ENCODE measurements at places on chromosomes 2 and 18.

GRCh38 chr2:192687015-192687414, 492.3 kb upstream of the TMEFF2 start:
- DNase-seq, result no peak

DNA sequence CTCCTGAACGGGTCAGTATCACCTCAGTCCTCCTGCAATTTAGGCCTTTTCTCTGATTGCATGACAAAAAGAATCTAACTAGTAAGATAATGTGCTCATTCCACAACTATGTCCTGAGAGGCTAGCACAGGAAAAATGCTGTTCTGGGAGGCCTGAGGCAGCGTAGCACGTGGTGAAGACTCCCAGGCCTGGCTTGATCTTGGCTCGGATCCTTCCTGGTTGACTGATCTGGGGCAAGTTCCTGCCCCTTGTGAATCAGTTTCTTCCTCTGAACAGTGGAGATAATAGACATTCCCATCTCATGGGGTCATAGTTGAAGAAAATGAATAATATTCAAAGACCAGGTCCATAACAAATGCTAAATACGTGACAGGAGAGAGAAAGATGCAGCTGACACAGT, 12.3 kb downstream of the FBLN7 start:
- no peak for DNase-seq

DNA sequence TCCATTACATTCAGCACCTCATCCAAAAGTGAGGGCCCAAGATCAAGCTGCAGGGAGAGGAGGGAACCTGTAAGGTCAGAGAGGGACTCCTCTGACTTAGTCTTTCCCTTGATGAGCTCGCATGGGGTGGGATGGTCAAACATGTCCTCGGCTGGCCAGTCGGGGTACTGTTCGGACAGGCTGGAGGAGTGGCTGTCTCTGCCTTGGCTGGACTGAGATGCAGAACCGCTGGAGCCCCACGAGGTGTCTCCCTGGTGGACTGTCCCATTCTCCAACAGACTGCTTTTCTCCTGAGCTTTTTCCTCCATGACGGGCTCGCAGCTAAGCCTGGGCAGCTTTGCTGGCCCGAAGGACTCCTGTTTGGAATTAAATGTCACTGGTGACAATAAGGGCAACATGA, 25.6 kb downstream of the CDC42EP3 start:
- DNase-seq, result no peak

DNA sequence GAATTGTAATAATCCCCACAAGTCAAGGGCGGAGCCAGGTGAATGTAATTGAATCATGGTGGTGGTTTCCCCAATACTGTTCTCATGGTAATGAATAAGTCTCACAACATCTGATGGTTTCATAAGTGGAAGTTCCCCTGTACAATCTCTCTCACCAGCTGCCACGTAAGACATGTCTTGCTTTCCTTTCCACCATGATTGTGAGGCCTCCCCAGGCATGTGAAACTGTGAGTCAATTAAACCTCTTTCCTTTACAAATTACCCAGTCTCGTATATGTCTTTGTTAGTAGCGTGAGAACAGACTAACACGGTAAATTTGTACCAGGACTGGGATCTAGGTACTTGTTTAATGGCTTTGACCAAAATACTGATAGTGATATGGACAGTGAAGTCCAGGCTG, 744.3 kb upstream of the REG3G start:
- no peak for DNase-seq

GRCh38 chr2:121092095-121092494, 192.9 kb downstream of the TFCP2L1 start:
- DNase-seq, result no peak

GRCh38 chr2:33605056-33605455, 6.0 kb upstream of the FAM98A start:
- no peak for DNase-seq

GRCh38 chr2:65607662-65608305, 175.4 kb upstream of the SPRED2 start:
- no peak for DNase-seq

DNA sequence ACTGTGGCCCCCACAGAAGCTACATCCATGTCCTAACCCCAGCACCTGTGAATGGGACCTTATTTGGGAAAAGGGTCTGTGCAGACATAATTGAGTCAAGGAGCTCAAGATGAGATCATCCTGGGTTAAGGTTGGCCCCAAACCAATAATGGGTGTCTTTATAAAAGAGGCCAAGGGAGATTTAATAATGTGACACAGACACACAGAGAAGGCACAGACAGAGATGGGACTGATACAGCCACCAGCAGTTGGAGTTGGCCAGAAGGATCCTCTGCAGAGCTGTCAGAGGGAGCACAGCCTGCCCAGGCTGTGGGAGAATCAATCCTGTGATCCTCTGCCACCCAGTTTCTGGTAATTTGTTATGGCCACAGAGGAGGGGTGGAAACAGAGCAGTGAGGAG, 26.0 kb downstream of the SNORC start:
- no peak for DNase-seq

DNA sequence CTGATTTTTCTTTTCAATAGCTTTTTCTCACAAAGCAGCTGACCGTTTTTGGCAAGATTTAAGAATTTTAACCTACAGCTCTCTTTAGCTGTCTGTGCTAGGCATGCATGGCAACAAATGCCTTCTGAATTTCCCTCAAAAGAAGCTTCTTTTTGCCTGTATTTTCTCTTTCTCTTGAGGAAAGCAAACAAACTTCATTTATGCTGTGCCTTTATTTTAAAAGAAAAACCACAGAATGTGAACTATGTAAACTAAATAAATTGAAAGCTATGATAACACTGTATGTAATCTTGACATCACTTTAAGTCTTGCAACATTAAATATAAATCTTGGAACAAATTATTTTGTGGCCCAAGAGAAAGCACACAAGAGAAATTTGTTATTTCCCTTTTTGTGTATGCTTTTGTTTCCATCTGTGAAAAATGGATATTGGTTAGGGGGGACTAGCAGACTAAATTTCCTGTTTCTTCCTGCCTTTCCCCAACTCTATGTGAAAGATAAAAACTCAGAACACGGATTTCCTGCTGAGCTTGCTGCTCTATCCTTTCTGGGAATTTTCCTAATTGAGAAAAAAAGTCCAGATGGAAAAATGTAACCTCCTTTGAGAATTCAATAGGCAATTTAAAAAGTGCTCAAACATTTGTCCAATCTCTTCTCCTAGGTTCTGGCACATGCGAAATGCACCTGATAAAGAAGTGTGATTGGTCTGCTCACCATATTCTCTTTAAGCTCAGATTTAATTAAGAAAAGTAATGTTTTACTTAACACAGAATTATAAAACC, 20.9 kb upstream of the TFPI start:
- no peak for DNase-seq

DNA sequence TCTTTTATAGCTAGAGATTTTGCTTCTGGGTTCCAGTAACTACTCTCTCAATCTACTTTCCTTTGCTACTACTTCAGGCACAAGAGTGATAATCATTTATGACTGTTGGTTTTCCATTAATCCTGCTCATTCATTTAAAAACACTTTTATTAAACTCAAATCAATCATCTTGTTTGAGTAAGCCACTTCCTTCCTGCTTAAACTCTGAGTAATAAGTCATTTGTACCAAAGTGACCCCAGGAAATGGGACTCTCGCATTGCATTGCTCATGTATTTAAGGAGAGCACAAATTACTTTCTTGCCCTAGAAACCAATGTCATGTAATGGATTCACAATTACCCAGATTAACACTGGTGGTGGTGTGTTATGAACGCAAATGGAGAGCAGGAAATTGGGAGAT, 270.7 kb upstream of the HNMT start:
- no peak for DNase-seq

GRCh38 chr18:57270156-57270555, 82.2 kb upstream of the ST8SIA3 start:
- DNase-seq, result no peak

DNA sequence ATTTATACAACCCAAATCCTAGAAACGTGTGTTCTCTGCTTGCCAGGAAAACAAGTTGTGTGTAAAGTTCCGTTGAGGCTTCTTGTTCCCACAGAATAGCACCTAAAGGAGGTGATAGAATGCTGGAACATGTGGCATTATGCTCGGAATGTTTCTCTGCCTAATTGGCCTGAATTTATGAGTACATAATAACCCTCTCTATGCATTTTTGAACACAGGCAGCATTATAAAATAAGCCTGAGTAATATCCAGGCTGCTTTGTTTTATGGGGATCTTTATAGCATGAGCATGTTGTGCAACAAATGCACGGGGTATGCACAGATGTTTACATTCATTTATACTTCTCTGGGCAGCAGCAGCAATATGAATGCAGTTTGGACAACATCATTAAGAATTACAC, 385.7 kb downstream of the MBD2 start:
- no peak for DNase-seq

DNA sequence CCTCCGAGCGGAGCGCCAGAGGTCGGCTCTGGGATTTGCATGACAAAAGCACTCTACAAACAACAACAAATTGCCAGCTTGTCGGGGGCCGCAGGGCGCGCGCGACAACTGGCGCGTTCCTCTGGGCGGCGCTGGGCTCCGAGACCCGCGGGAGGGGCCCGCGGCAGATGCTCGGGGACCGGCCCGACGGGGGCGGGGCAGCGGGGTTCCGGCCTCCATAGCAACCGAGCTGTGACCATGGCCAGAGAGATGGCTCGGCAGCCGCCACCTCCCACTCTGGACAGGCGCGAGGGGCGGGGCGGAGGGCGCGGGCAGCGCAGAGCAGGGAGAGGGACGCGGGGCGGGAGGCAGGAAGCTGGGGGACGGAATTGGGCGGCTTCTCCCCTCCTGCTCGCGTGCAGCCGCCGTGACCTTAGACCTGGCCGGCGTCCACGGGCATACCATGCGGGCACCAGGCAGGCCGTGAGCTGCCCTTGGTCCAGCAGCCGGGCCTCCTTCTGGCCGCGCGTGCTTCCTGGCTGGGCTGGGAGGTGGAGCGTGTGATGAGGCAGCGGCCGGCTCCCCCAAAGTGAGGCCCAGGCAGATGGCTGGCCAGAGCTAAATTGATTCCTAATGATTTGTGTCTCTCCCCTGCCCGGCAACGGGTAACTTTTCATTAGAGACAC, 171.5 kb downstream of the CELF4 start:
- peak; percentile 74 for DNase-seq

DNA sequence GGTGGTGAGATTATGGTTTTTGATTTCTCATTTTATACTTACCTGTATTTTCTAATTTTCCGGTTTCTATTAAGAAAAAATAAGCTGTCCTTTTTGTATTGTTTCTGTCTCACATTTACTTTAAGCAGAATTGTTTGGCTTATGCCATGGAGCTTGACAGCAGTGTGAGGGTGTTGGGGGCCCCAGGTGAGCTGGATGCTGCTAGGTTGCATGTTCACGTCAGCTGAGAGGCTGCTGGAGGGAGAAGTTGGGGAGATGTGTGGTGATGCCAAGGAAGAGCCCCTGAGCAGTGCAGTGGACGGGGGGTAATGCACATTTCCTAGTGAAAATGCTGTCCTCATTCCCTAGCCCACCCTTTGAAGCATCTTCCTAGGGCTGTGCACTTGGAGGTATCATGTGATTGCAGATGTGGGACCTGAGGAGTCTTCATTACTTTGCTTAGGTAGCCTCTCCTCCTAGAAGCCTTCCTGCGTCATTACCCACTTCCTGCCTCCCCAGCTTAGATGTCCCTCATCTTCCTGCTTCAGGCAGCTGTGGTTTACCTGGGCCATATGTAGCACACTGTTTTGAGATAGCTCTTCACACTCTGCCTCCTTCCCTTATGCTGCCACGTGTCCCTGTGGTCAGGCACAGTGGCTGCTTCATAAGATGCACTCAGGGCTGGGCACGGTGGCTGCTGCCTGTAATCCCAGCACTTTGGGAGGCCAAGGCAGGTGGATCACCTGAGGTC, 16.2 kb downstream of the ATG16L1 start:
- no peak for DNase-seq

DNA sequence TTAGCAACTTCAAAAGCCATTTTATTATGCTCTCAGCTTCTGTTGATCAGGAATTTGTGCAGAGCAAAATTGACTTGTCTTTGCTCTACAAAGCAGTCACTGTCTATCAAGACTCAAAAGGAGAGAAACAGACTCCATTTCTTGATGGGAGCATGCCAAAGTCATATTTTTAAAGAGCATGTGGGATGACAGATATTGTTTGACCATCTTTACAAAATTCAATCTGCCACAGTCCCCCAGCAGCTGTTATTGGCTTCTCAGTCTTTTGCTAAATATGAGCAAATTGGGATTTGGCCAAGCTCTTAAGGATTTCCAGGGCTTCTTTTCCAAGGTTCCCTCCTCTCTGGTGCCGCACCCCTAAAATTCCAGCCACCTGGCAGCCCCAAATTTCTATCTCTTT, 67.9 kb downstream of the TEX51 start:
- DNase-seq, result no peak

DNA sequence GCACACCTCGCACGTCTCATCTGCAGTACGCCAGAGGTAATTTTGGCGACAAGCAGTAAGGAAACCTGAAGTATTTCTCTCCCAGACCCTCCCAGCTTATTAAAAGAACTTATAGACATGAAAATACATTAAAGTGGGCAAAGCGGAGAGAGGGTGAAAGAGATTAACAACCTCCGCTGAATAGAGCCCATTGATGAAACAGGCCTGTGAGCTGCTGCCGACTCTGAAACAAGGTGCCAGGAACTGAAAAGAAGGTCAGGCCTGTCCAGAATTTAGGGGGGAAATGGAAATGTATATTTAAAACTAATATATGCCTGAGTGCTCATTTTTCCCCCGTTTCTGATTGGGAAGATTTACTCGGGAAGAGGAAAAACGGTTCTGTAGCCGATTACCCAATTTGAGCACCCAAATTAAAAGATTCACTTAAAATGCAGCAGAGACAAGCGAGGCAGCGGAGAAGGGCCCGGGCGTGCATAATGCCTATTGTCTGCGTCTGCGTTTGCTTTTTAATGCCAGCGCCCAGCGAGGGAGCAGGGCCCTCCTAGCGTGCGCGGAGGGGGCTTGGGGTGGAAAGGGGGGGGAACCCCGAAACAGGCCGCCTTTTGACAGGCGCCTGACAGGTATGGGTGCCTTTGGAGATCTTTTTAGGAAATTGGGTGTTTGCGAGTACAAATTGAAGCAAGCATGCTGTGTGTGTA, 316.2 kb downstream of the GBX2 start:
- DNase-seq, result no peak

DNA sequence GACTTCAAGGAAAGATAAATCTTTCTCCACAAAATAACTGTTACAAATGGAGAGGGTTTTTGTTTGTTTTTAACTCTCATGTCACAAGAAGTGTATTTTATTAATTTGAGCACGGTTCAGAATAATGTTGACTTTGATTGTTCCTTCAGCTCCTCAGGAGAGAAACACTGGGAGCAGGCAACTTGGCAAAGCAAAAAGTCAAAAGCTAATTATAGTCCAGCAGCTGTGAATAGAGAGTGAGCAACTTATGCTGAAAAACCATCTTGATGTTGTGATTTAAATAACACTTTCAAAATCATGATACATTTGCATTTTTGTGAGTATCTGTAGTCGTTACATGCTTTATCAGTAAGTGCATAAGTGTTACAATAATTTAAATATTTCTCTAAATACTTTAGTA, 37.5 kb upstream of the TTN start:
- DNase-seq, result no peak

Measured in urothelium cell line (cell line).